T-helper 2 cell (primary cell): ENCODE measurements at places on chromosomes 12 and 14.

DNA sequence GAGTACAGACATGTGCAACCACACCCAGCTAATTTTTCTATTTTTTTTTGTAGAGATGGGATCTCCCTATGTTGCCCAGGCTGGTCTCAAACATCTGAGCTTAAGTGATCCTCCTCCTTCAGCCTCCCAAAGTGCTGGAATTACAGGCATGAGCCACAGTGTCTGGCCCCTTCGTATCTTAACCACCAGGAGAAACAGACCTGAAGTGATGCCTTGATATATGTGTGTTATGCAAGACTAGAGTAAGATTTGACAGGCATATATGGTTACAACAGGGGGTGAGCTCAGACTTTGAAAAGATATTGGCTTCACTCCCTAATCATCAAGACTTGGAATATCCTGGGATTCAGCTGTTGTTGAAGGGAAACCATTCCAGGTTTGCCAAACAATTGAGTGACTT, 10.7 kb upstream of the GALNT6 start:
- no peak for DNase-seq

GRCh38 chr14:69285661-69286255, 25.8 kb downstream of the GALNT16 start:
- DNase-seq = no peak

GRCh38 chr12:11762723-11763326, 113.4 kb downstream of the ETV6 start:
- no peak for DNase-seq

- peak; percentile 52 for DNase-seq
Observed at GRCh38 chr14:98711453-98711852, 560.5 kb downstream of the BCL11B start.

DNA sequence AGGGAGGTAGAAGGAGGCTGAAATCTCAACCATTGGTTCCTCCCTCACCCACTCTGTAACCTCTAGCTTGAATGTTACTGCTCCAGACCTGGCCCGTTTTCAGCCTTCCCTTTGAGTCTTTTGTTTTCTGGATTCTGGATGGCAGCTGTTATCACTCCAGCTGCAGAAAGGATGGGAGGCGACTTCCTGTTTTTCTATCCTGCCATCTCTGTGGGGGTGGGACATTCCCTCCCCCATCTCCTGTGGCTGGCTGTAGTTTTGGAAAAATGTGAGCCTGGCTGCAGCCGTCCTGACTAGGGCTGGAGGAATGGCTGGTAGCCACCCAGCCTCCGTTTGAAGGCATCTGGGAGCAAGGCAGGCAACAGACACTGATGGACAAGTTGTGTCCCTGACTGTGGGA, 2.9 kb upstream of the PPFIBP1 start:
- no peak for DNase-seq

DNA sequence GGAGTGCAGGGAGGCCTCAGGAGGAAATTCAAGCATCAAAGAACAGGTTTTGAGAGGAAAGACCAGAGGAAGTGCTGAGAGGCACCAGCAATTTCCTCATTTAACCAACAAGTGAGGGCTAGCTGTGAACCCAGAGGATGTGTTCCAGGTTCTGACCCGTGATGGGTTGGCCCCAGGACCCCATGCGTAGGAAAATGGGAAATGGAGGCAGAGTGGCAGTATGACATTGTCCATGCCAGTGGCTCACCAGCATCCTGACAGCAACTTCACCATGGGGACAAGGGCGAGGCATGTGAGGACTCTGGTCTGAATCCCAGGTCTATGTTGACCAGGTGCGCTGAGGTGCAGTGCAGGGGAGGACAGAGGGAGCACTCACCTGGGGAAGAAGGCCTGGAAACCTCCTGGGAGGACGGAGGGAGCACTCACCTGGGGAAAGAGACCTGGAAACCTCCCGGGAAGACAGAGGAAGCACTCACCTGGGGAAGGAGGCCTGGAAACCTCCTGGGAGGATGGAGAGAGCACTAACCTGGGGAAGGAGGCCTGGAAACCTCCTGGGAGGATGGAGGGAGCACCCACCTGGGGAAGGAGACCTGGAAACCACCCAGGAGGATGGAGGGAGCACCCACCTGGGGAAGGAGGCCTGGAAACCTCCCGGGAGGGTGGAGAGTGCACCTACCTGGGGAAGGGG, 6.7 kb upstream of the CACNA2D4 start:
- no peak for DNase-seq

DNA sequence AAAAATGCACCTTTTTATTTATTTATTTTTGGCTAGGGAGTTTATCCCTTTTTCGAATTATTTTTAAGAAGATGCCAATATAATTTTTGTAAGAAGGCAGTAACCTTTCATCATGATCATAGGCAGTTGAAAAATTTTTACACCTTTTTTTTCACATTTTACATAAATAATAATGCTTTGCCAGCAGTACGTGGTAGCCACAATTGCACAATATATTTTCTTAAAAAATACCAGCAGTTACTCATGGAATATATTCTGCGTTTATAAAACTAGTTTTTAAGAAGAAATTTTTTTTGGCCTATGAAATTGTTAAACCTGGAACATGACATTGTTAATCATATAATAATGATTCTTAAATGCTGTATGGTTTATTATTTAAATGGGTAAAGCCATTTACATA, 14.9 kb upstream of the SNAPC1 start:
- DNase-seq = no peak

GRCh38 chr12:116502141-116502725, 56.9 kb upstream of the MAP1LC3B2 start:
- DNase-seq = no peak

- peak; percentile 45 for DNase-seq
Observed at GRCh38 chr12:106910202-106910601, 45.5 kb upstream of the TMEM263 start.
